AG09309 (cell line): ENCODE measurements at places on chromosomes 4 and X.

DNA sequence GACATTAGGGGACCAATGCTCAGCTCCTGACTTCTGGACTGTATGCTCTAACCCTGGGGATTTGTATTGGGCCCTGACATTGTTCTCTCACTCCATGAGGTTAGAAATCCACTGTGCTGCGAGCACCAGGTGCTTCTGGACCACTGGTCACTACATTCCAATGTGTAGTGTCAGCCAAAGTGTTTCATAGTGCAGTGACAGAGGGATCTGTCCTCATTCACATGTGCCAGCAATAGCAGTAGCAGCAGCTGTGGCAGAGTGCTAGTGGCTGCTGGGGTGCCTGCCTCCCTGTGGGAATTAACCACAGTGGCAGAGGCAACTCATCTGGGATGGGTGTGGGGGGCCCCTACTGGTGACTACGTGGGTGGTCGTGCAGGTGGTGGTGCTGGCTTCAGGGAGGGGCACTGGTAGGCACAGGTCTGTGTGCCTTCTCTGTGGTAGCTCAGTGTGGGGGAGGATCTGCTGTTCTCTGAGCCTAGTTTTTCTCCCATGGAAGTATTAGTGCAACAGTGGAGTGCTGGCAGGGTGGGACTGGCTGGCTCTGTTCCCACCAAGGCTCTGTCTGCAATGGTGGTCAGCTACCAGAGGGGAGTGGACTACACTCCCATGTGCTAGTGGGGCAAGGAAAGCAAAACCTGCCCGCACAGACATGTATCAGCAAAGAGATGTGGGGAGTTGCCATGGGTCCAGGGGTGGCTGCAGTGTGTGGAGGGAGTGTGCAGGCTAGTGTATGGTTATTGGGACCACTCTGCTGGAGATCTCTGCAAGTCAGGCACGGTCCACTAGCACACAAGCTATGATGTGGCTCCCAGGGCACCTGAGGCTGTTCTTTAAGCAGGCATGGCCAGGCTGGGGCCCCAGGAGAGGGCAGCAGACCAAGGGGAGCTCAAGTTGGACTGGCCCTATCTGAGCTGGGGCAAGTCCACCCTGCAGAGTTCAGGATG is 78.5 kb downstream of the SCLT1 start:
- DNase-seq: no peak

DNA sequence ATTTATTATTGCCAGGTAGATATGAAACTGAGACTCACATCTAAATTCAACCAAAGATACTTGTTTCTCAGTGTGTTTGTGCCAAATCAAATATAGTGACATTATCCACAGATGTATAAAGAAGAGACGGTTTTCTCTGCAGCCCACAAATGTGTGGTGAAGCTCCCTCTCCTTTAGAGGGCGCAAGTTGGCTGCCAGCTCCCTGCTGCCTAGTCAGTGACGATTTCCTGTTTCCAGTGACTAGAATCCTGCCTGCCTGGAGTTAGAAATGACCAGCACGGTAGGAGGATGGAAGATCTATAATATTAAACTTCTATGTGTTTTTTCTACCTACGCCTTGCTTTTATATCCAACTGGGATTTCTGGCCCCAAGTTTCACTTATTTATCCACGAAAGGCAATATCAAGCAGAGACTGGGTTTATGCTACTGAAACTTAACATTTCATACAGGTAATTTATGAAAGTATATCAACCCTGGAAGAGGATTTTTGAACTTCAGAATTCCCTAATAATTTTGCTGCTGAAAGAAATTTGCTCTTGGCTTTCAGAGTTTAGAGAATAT is 1793.7 kb upstream of the TENM3 start:
- DNase-seq: no peak

DNA sequence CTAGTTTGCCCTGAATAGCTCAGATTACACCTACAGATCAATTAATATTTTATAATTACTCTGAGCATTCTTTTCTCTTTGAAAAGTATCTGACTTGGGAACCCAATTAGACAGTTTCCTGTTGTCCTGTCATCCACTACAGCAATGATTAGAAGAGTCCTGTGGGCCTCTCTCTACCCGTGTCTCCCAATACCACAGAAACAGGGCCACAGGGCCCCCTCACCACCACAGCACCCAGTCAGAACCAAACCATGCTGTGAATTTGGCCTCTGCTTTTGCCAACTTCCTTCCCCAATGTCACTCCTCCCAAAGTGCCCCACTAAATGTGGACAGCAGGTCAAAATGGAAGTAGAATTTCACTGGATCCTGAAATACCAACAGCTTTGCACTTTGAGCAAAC is 10.3 kb downstream of the USP46 start:
- DNase-seq: no peak

DNA sequence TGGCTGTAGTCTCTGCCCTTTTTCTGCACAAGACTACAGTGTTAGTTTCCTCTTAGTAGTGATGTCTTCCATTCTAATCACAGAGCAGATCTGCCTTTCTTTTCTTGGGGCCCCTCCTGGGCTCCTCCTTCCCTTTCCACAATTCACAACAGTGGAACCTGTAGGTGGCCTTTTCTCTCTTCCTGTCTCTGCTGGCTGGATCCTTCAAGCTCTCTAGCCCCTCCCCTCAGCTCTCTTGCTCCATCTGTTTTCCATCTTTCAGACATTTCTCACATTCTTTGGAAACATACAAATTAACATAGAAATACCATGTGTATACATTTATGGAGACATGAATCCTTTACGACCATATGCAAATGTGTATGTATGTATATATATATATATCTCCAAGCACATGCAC is 304 bp upstream of the SPIN2A start:
- no peak for DNase-seq

GRCh38 chr4:105135785-105136184 is 10.9 kb upstream of the TET2 start:
- DNase-seq: no peak
